ENCODE measurements at places on chromosomes 1 and 21. TPM values are rescaled to one million over a fixed set of nuclear protein-coding genes. Genes with fewer than 3 reads are reported as not detected.
A peak's percentile ranks its signal among the peaks of the same experiment; 100 is the strongest.

DNA sequence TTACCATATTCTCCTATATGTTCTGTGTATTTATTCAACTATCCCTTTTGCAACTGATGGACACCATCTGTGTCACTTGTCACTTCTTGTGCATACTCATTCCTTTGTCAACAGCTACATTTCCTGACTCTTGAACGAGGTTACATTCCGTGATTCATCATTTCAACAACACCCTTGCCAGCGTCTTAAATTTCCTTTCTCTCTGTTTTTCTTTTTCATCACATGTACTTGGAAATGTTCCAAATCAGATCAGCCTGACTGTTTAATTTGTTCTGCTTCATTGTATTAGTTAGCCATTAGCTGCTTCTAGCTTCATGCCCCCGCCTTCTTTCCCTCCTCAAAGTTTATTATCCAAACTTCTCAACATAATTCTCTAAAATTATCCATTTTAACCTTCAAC is 173.0 kb downstream of the ADGRL4 start:
- no peak overlapping the region for H3K4me3 ChIP-seq
- no peaks in the 10 kb centered on the region for H3K36me3 ChIP-seq
- no peaks in the 10 kb centered on the region for H3K27me3 ChIP-seq
- H3K4me1 ChIP-seq: peaks cover 20% of the 10 kb centered on the region
- H3K27ac ChIP-seq: no peak overlapping the region

DNA sequence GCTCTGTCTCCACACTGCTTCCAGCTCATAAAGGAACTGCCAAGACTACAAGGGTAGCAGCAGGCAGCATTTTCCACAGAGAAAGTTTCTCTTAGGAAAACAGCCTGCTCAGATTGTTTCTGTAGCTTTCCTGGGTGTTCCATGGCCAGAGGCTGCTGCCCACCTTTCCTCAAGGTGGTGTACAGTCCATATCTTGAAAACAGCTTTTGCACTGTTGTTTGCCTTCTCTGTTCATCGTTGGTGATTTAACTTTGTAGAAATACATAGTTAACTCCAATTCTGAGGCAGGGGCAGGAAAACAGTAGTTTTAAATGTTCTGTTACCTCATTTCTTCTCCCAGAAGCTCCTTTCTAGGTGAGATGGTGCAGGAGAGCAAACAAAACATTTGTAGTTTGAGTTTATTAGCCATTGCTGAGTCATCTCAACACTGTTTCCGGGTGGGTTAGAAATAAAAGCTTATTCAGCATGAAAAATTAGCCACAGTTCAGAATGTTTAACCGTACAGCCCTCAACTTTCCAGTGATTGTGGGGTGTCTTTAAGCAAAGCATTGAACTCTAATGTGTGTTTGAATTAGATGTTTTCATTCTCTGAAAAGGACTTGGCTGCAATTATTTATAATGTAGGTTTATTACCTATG is 41.7 kb downstream of the DIP2A start:
- H3K4me1 ChIP-seq: peaks cover 18% of the 10 kb centered on the region
- H3K36me3 ChIP-seq: peaks cover 10% of the 10 kb centered on the region
- H3K27me3 ChIP-seq: no peaks in the 10 kb centered on the region
- peak overlapping the region; percentile 11 for H3K27ac ChIP-seq
- DNase-seq: no peak

- H3K27ac ChIP-seq: peak overlapping the region; percentile 99
- H3K27me3 ChIP-seq: no peaks in the 10 kb centered on the region
- peaks cover 54% of the 10 kb centered on the region for H3K4me1 ChIP-seq
- H3K4me3 ChIP-seq: peak overlapping the region; percentile 99
- DNase-seq: no peak
- peaks cover 10% of the 10 kb centered on the region for H3K36me3 ChIP-seq
These were observed 1.5 kb downstream of the CSDE1 start for GRCh38 chr1:114756009-114756892.

DNA sequence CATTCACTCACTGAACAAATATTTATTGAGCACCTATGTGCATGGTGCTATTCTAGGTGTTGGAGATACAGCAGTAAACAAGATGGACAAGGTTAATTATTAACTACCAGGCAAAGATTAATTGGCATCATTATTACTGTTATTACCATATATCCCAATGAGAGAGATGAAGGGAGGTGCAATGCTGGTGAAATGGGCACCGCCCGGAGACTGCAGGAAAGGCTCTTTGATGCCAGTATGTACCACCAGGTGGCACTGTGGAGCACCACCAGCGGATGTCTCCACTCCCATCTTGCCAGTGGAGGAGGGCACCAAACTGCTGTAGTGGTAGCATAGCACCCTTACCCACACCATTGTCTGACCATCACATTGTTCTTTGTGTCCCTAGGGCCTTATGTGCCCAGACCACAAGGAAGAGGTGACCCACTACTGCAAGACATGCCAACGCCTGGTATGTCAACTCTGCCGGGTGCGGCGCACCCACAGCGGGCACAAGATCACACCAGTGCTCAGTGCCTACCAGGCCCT is 3.0 kb downstream of the TRIM46 start:
- H3K4me1 ChIP-seq: peaks cover 37% of the 10 kb centered on the region
- H3K36me3 ChIP-seq: peaks cover 9% of the 10 kb centered on the region
- H3K27me3 ChIP-seq: no peaks in the 10 kb centered on the region
- peak overlapping the region; percentile 98 for H3K27ac ChIP-seq
- peak; percentile 69 for DNase-seq
- H3K4me3 ChIP-seq: peak overlapping the region; percentile 43

- no peak overlapping the region for H3K4me3 ChIP-seq
- peaks cover 24% of the 10 kb centered on the region for H3K27me3 ChIP-seq
- H3K27ac ChIP-seq: no peak overlapping the region
These were observed 49.8 kb downstream of the ADAMTS1 start for GRCh38 chr21:26795412-26795805.

- H3K4me3 ChIP-seq: no peak overlapping the region
- H3K36me3 ChIP-seq: no peaks in the 10 kb centered on the region
- H3K4me1 ChIP-seq: no peaks in the 10 kb centered on the region
These were observed 3.5 kb upstream of the KRTAP27-1 start for GRCh38 chr21:30340714-30341573.

GRCh38 chr1:151563376-151563775 is 23.3 kb downstream of the TUFT1 start:
- peaks cover 7% of the 10 kb centered on the region for H3K4me1 ChIP-seq
- peaks cover 6% of the 10 kb centered on the region for H3K36me3 ChIP-seq
- no peak overlapping the region for H3K4me3 ChIP-seq
- H3K27me3 ChIP-seq: peaks cover 6% of the 10 kb centered on the region
- no peak for DNase-seq

DNA sequence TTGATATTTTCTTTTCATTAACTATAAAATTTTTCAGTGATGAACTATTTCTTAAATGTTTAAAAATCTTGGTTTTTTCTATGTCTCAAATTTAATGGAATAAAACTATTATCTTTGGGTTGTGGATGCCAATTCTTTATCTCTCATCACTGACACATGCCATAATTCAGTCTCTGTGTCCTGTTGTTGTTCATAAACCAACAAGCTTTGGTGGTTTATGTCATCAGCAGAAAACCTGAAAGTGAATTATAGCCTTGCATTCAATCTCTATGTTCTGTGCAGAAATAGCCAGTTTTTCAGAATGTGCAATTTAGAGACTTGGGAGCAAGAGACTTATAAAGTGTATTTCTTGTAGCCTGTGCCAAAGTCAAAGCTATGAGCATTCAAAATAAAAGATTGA is 462.6 kb upstream of the ADGRL4 start:
- no peak overlapping the region for H3K4me3 ChIP-seq
- H3K27ac ChIP-seq: no peak overlapping the region
- H3K4me1 ChIP-seq: no peaks in the 10 kb centered on the region
- H3K36me3 ChIP-seq: no peaks in the 10 kb centered on the region
- no peak for DNase-seq
- no peaks in the 10 kb centered on the region for H3K27me3 ChIP-seq

DNA sequence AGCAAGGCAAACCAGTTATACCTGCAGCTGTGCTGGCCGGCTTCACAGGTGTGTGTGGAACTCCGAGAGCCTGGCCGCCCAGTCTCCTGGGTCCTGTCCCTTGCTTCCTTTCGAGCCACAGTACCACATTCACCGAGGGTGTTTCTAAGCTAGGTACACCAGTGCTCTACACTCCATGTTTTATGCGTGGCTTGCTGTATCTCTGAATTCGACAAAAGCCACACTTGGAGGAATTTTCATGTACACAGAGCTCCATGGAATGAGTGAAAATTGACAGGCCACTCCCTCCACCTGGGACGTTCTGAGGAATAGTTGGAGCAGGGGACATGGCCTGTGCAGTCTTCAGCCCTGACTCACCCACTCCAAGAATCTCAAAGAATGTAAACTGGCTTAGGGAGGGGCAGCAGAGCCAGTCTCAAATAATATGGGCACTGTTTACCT is 14.0 kb downstream of the ETS2 start:
- peaks cover 8% of the 10 kb centered on the region for H3K36me3 ChIP-seq
- no peak for DNase-seq
- peaks cover 2% of the 10 kb centered on the region for H3K4me1 ChIP-seq
- no peak overlapping the region for H3K27ac ChIP-seq

- no peak overlapping the region for H3K27ac ChIP-seq
- H3K36me3 ChIP-seq: peaks cover 2% of the 10 kb centered on the region
These were observed 16.0 kb downstream of the OR2T11 start for GRCh38 chr1:248618878-248619277.

DNA sequence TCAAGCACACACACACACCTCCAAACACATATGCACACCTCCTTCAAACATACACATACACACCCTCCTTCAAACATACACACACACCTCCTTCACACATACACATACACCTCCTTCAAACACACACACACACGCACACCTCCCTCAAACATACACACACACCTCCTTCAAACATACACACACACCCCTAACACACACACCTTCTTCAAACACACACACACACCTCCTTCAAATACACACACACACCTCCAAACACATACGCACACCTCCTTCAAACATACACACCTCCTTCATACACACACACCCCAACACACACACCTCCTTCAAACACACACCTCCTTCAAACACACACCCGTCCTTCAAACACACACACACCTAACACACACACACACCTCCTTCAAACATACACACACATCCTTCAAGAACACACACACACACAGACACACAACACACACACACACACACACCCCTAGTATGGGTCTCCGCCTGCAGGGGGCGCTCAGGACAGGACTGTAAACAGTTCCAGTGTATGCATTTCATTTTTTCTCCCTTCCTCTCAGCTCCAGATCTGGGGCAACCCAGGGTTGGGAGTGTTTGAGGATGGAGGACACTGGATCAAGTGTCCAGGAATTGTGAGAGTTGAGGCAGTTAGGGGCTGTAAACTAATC is 12.1 kb downstream of the LGR6 start:
- DNase-seq: no peak
- peaks cover 13% of the 10 kb centered on the region for H3K4me1 ChIP-seq
- no peak overlapping the region for H3K27ac ChIP-seq
- H3K27me3 ChIP-seq: peaks cover 14% of the 10 kb centered on the region
- H3K4me3 ChIP-seq: no peak overlapping the region
- H3K36me3 ChIP-seq: peaks cover 2% of the 10 kb centered on the region

DNA sequence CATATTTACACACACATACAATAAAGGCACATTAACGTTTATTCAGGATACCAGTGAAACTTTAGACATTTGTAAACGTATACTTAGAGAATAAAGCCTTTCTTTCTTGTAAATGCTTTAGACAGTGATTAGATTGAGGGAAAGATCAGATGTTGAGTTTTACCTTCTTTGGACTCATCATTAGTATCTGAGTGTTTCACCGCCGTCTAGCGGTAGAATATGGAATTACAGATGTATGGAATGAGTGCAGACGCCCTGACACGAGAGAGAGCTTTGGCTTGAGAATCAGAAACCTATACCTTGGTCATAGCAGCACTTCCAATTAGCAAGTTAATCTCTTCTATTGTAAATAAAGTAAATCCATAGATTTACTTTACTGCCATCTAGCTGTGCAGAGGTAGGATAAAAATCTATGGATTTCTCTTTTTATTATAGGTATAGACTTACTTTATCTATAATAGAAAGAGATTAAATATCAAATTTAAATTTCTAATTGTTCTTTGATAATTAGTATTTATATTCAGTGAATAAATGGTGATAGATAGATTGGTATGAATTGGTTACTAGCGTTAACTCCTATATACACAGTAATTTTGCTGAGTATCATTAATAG is 12.6 kb downstream of the FLG2 start:
- no peaks in the 10 kb centered on the region for H3K4me1 ChIP-seq
- no peak overlapping the region for H3K4me3 ChIP-seq

- no peaks in the 10 kb centered on the region for H3K27me3 ChIP-seq
- no peak overlapping the region for H3K4me3 ChIP-seq
- no peak overlapping the region for H3K27ac ChIP-seq
- DNase-seq: no peak
These were observed 84.3 kb downstream of the PTGS2 start for GRCh38 chr1:186595969-186596368.

GRCh38 chr1:222310836-222311235 is 237.1 kb downstream of the HHIPL2 start:
- H3K27ac ChIP-seq: no peak overlapping the region
- H3K4me3 ChIP-seq: no peak overlapping the region
- no peaks in the 10 kb centered on the region for H3K36me3 ChIP-seq
- peaks cover 10% of the 10 kb centered on the region for H3K4me1 ChIP-seq

GRCh38 chr21:41601573-41602368 is 93.8 kb upstream of the TMPRSS2 start:
- peaks cover 52% of the 10 kb centered on the region for H3K27me3 ChIP-seq
- no peak for DNase-seq
- H3K4me1 ChIP-seq: peaks cover 5% of the 10 kb centered on the region
- no peaks in the 10 kb centered on the region for H3K36me3 ChIP-seq
- no peak overlapping the region for H3K4me3 ChIP-seq
- no peak overlapping the region for H3K27ac ChIP-seq

DNA sequence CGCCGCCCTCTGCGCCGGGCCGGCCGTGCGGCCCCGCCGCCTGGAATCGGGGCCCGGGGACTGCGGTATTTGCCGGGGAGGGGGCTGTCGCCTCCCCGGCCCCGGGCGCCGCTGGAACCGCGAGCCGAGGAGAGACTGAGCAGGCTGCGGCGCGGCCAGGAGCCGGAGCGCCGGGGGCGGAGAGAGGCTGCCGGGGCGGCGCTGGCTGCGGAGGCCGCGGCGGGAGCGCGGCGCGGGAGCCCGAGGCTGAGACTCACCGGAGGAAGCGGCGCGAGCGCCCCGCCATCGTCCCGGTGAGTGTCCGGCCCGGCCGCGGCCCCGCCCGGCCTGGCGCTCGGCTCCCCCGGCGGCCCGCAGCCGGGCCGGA is 746 bp downstream of the DYRK1A start:
- peaks cover 6% of the 10 kb centered on the region for H3K36me3 ChIP-seq
- no peak overlapping the region for H3K4me3 ChIP-seq
- no peaks in the 10 kb centered on the region for H3K27me3 ChIP-seq

Gene PTAFR
- total RNA-seq: 2.4 TPM

Gene RASSF5
- 177 TPM for total RNA-seq

Gene BLACAT1
- total RNA-seq: 0.10 TPM

Gene HSD3B1
- total RNA-seq: not detected

Gene MACF1
- 525 TPM for total RNA-seq

Gene S100A16
- not detected for total RNA-seq

Gene MCOLN3
- 5.1 TPM for total RNA-seq

Gene PALMD
- not detected for total RNA-seq

Gene RPE65
- total RNA-seq: not detected

Gene KNCN
- not detected for total RNA-seq

Gene TESK2
- 4.9 TPM for total RNA-seq

Gene EFNA3
- total RNA-seq: 1.3 TPM

Gene SERTAD4
- not detected for total RNA-seq

Gene AK5
- total RNA-seq: 5.5 TPM

All from T-helper 17 cell (primary cell).